HFF-Myc (cell line): ENCODE measurements at places on chromosomes 1 and 21.

GRCh38 chr1:25615563-25616094 is 962 bp upstream of the MAN1C1 start:
- no peak for DNase-seq

DNA sequence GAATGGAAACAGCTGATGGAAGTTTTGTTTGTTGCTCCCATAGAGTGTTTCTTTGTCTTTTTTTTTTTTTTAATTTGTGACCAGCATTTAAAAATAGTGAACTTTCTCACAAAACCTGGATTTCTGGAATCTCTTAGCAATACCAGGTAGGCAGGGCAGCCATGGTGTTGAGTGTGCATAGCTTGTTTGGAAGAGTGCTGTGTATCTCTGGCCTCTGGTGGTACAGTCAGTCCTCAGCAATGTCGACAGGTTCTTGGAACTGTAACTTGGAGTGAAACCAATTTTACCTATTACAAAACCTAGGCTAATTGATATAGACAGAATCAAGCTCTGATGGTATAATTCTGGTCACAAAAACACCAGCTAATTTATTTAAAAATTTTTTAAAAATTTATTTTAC is 6.7 kb downstream of the AADACL3 start:
- DNase-seq: no peak

DNA sequence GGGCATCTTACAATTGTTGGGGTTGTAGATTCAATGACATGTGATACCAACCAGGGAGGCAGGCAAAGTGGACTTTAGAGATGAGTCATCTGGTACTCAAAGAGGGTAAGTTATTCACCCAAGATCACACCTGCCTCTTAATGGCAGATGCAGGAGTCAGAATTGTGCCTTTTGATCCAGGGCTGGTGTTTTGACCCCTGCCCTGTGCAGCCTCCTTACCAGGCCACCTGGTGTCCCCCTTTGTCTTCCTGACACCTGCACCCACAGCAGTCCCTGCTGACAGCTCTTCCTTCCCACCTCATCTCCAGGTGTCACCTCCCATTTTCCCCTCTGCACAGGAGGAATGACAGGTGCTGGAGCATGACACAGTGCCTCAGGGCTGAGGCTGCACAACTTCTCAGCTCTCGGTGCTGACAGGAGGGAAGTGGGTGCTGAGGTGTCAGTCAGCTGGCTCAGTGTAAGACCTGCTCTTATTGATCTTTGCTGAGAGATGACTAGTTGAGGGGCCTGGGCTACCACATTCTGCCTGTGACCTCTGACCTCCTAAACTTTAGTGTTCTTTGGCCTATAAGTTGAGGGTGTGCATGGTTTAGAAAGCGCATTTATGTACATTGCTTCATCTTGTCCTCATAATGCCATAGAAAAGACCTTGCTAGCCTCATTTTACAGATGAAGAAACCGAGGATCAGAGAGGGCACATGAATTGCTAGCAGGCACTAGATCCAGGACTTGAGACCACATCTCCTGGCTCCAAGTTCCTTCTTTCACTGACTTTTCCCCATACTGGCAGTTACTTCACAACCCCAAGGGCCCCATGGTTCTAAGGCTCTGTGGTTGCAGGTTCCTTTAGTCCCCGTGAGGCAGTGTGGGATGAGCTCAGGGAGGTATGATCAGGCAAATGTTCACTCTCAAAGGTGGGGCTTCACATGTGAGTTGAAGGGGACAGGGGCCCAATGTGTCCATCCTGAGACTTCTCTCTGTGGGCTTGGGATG is 31.3 kb downstream of the CACNA1E start:
- DNase-seq: no peak

DNA sequence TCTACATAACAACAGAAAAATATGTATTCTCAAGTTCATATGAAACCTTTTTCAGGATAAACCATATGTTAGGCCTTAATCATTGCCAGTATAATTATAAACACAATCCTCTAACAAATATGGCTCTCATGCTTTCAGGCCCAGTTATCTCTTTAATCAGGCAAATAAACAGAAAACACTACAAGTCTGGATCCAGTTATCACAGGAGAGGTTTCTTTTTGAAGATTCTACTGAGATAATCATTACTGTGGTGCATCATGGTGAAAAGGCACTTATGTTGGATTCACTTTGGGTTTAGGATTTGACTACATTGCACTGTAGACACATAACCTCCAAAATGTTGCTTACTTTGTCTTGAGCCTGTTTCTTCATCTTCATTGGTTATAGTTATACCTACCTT is 8.4 kb upstream of the ATP6V1G3 start:
- DNase-seq: no peak

- no peak for DNase-seq
Observed at GRCh38 chr1:231040800-231041718, 1.0 kb upstream of the FAM89A start.

GRCh38 chr1:233427907-233428306 is 100.4 kb downstream of the MAP3K21 start:
- no peak for DNase-seq

DNA sequence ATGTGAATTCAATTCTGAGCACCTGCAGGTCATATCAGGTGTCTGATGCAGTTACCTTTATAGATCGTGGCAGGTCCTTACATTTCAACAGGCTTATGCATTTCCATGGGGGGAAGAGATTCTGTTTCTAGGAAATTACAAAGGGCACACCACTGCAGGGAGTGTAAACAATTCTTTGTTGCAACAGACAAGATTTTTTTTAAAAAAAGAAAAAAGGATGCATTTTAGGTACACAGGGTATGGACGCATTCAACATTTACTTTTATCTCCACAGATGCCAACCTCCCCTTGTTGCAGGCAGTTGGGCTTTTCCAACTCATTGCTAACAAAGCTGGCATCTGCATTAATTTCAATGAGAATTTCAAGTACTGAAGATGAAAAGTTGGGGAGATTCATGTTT is 13.5 kb upstream of the TEKT2 start:
- no peak for DNase-seq

DNA sequence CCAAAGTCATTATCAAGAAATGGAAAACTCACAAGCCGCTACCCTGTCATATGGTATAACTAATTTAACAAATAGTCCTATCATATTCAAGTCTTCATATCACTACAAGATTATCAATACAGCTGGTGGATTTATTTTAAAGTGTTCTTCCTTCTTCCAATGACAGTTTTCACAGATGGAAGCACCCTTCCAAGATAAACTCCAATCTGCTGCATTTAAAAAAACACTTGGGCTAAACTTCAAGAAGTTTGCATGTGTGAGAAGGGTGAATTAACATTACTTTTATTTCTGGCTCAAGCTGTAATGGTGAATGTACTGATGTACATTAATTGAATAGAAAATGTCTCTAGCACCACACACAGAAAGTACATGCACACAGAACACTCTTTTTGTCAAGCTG is 192.4 kb downstream of the DPYD start:
- no peak for DNase-seq

- DNase-seq: no peak
Observed at GRCh38 chr1:210385228-210385627, 56.5 kb downstream of the HHAT start.

GRCh38 chr1:100642826-100643225 is 76.7 kb upstream of the VCAM1 start:
- no peak for DNase-seq
